ENCODE measurements at places on chromosomes 1 and 21. TPM values are rescaled to one million over a fixed set of nuclear protein-coding genes. Genes with fewer than 3 reads are reported as not detected.

Gene GNAT2
- not detected for total RNA-seq

Gene EFNA3
- 4.0 TPM for total RNA-seq

Gene KMO
- 1.5 TPM for total RNA-seq

Gene KIAA1614
- total RNA-seq: 3.7 TPM

Gene MYOG
- total RNA-seq: not detected

Gene C1orf167
- total RNA-seq: not detected

Gene DDAH1
- 15.8 TPM for total RNA-seq

Gene PLA2G2C
- total RNA-seq: not detected

Gene KIFAP3
- total RNA-seq: 33.9 TPM

Gene MCOLN3
- 17.0 TPM for total RNA-seq

Gene TSPAN1
- 155 TPM for total RNA-seq

Gene RIMS3
- 16.5 TPM for total RNA-seq

Gene AQP10
- not detected for total RNA-seq

Gene BEST4
- 0.67 TPM for total RNA-seq

Gene ADAMTS5
- 22.3 TPM for total RNA-seq

Gene AMY1C
- not detected for total RNA-seq

Gene CGN
- total RNA-seq: 1.7 TPM

Gene GFI1
- not detected for total RNA-seq

Gene SMYD3
- total RNA-seq: 16.5 TPM

Gene WNT9A
- total RNA-seq: 7.2 TPM

Gene C8B
- total RNA-seq: not detected

Gene AMPD2
- 45.2 TPM for total RNA-seq

Gene TRIM45
- 2.7 TPM for total RNA-seq

Gene SMIM1
- total RNA-seq: 2.1 TPM

Gene CENPS
- total RNA-seq: 9.7 TPM

Gene OLIG2
- total RNA-seq: not detected

Gene MSH4
- total RNA-seq: 0.17 TPM

Gene ZNF697
- total RNA-seq: 7.3 TPM

Gene FMO5
- total RNA-seq: 0.94 TPM

Gene LENEP
- total RNA-seq: 0.82 TPM

Gene MPL
- total RNA-seq: 0.17 TPM

All from mammary epithelial cell (primary cell).